Bladder microvascular endothelial cell (primary cell): ENCODE measurements at places on chromosomes 3 and 15. TPM values are rescaled to one million over a fixed set of nuclear protein-coding genes. Genes with fewer than 3 reads are reported as not detected.

The MOBP gene
- under 0.01 TPM in 2 replicates for total RNA-seq

The ZCWPW2 gene
- 0.13 TPM in 1 of 2 replicates, not detected in the other for total RNA-seq

The CCDC9B gene
- 10.8 and 36.9 TPM in 2 replicates for total RNA-seq

The NFKBIZ gene
- total RNA-seq: 9.9 and 63.2 TPM in 2 replicates

The GNAT1 gene
- not detected in 2 replicates for total RNA-seq

The VILL gene
- 5.2 and 6.2 TPM in 2 replicates for total RNA-seq

The QARS1 gene
- total RNA-seq: 272 and 301 TPM in 2 replicates

The FHIT gene
- 0.16 and 1.6 TPM in 2 replicates for total RNA-seq

The FBXW12 gene
- not detected in 2 replicates for total RNA-seq

The MESP2 gene
- not detected in 2 replicates for total RNA-seq

The ZNF385D gene
- total RNA-seq: 2.3 and 3.2 TPM in 2 replicates

The PP2D1 gene
- total RNA-seq: not detected in 2 replicates

The RHOV gene
- total RNA-seq: not detected in 2 replicates

The DAZL gene
- not detected in 2 replicates for total RNA-seq

The NTRK3 gene
- not detected in 2 replicates for total RNA-seq

The CCR1 gene
- total RNA-seq: not detected in 2 replicates

The TTLL13 gene
- total RNA-seq: 0.06 TPM in 1 of 2 replicates, not detected in the other

The FAH gene
- 9.7 and 11.6 TPM in 2 replicates for total RNA-seq

The FSIP1 gene
- 0.16 and 1.2 TPM in 2 replicates for total RNA-seq

The GOLGA8J gene
- total RNA-seq: 0.13 TPM in 1 of 2 replicates, not detected in the other

The EPHB3 gene
- total RNA-seq: under 0.01 TPM in 2 replicates

The RNF111 gene
- total RNA-seq: 14.7 and 37.1 TPM in 2 replicates

The CHRNA5 gene
- total RNA-seq: 2.6 and 2.8 TPM in 2 replicates

The CYP11A1 gene
- total RNA-seq: not detected in 2 replicates

The CLDN18 gene
- not detected in 2 replicates for total RNA-seq

The CADPS gene
- total RNA-seq: not detected in 2 replicates

The VGLL3 gene
- 0.76 and 0.81 TPM in 2 replicates for total RNA-seq

The TAGLN3 gene
- total RNA-seq: 0.13 TPM in 1 of 2 replicates, not detected in the other

The CHST2 gene
- 3.4 and 4.8 TPM in 2 replicates for total RNA-seq

The LRTM1 gene
- total RNA-seq: not detected in 2 replicates

The SH2D7 gene
- total RNA-seq: not detected in 2 replicates

The SSUH2 gene
- total RNA-seq: not detected in 2 replicates

The KBTBD13 gene
- total RNA-seq: under 0.01 TPM in 1 of 2 replicates, not detected in the other

The SNX22 gene
- total RNA-seq: 0.16 and 0.25 TPM in 2 replicates

The SYNPR gene
- total RNA-seq: not detected in 2 replicates

The SERINC4 gene
- total RNA-seq: not detected in 2 replicates

The CERS3 gene
- not detected in 2 replicates for total RNA-seq

The FMN1 gene
- 0.16 and 0.25 TPM in 2 replicates for total RNA-seq

The EPM2AIP1 gene
- total RNA-seq: 7.6 and 17.7 TPM in 2 replicates

The DPPA2 gene
- not detected in 2 replicates for total RNA-seq

The LRRC49 gene
- total RNA-seq: 5.0 and 6.9 TPM in 2 replicates

The NPAP1 gene
- not detected in 2 replicates for total RNA-seq

The TUSC7 gene
- not detected in 2 replicates for total RNA-seq

The LRRC2 gene
- under 0.01 and 0.06 TPM in 2 replicates for total RNA-seq

The PRR20G gene
- total RNA-seq: not detected in 2 replicates

The OIP5 gene
- 4.4 and 5.3 TPM in 2 replicates for total RNA-seq

The TMOD2 gene
- 6.5 and 20.7 TPM in 2 replicates for total RNA-seq

The ZNF197 gene
- total RNA-seq: 7.1 and 9.8 TPM in 2 replicates

The FRMD5 gene
- total RNA-seq: 0.49 and 15.6 TPM in 2 replicates

The SIDT1 gene
- total RNA-seq: not detected in 2 replicates

The TFDP2 gene
- 7.4 and 23.3 TPM in 2 replicates for total RNA-seq
